ENCODE measurements at places on chromosomes 2 and 18.

- DNase-seq = no peak
These were observed 187.8 kb upstream of the FAM98A start for GRCh38 chr2:33786881-33787280.

DNA sequence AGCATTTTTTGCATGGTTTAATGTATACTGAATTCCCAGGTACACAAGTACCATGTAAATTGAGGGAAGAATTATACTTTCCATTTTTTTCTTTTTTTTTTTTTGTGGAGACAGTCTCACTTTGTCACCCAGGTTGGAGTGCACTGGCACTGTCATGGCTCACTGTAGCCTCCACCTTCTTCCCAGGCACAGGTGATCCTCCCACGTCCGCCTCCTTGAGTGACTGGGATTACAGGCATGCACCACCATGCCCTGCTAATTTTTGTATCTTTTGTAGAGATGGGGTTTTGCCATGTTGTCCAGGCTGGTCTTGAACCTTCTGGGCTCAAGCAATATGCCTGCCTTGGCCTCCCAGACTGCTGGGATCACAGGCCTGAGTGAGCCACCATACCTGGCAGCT is 3.8 kb downstream of the HSPE1 start:
- DNase-seq = no peak

- DNase-seq = peak; percentile 85
These were observed 142.0 kb downstream of the COPS8 start for GRCh38 chr2:237227592-237228280.

- DNase-seq = no peak
These were observed 40.0 kb downstream of the ICA1L start for GRCh38 chr2:202831242-202832220.

DNA sequence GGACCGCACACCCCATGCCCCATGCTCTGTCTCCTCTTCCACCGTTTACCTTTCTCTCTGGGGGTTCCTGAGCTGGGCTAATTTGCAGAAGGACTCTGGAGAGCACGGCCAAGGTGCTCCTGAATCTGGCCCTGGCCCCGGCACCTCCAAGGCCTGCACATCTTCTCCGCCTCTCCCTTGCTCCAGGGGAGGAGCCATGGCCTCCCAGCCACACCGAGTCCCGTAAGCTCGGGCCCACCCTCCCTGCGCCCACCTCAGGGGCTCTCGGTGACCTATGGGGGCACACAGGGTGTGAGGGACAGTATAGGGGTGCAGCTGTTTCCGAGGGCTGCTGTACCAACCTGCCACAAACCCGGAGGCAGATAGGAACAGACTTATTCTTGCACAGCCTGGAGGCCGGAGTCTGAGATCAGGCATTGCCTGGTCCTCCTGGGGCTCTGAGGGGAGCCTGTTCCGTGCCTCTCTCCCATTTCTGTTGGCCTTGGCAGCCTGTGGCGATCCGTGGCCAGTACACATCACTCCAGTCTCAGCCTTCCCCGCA is 127.3 kb upstream of the GPC1 start:
- DNase-seq = no peak

DNA sequence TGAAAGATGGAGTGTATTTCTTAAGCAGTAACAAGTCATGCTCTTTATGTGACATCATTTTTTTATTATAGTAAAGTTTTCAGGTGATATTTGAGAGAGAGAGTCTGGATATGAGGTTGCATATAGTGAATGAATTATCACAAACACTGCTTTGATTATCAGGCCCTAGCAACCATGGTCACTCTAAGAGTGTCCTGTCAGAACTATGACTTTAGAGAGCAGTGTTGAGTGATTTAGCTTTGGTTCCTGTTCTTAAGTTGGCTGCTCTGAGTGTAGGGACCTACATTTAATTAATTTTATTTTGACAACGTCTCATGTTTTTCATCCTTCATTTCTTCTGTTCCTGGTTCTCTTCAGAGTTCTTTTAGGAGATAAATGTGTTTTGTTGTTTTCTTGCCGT is 275.5 kb downstream of the KCNJ3 start:
- no peak for DNase-seq

DNA sequence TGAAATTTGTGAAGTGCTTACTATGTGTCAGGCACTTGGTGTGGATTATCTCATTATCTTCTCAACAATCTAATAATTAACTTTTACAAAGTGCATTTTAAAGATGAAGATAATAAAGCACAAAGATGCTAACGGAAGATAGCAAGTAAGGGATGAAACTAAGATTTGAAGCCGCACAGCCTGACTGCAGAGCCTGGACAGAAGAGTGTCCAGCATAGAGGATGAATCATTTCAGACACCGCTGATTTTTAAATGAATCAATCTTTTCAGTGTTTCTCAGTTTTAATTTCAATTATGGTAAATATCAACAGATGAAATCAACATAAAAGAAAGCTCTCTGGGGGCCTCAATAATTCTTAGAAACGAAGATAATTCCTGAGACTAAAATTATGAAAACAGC is 24.5 kb upstream of the STAM2 start:
- DNase-seq = no peak

- no peak for DNase-seq
These were observed 125.2 kb upstream of the COPS8 start for GRCh38 chr2:236960531-236960930.

DNA sequence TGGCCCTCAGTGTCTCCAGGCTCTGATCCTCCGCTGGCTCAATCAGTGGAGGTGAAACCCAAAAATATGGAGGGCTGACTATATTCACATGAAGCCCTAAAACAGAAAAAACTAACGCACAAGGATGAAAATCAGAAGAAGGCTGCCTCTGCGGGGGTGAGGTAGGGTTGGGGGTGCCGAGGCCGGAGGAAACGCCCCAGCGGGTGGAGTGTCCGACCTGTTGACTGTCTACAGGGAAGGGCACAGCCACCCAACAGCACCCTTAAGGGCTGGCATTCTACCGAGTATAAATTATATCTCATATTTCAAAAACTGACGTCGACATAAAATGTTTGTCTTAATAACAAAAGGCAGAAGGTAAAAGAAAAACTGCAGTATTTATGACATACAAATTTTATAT is 223.5 kb downstream of the HDAC4 start:
- DNase-seq = no peak

DNA sequence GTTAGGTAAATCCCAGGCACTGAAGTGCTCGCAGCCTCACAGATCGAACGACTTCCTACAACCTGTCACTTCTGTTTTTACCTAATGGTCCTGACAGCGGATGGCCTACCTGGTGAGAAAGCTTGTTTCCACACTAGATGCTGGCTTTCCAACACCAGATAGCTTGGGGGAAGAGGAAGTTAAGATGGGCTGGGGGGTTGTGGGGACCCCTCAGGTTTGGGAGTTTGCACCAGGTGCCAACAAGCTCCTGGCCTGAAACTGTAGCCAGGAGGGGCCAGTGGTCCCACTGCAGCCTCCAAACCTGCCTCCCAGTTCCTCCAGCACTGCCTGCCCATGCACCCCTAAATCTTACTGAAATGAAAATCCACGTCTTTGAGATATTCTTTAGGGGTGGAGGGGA is 3.9 kb downstream of the TMEM185B start:
- no peak for DNase-seq

GRCh38 chr18:62989195-62989594 is 273.9 kb downstream of the PHLPP1 start:
- DNase-seq = no peak

GRCh38 chr2:26089337-26089736 is 55.5 kb downstream of the RAB10 start:
- no peak for DNase-seq

DNA sequence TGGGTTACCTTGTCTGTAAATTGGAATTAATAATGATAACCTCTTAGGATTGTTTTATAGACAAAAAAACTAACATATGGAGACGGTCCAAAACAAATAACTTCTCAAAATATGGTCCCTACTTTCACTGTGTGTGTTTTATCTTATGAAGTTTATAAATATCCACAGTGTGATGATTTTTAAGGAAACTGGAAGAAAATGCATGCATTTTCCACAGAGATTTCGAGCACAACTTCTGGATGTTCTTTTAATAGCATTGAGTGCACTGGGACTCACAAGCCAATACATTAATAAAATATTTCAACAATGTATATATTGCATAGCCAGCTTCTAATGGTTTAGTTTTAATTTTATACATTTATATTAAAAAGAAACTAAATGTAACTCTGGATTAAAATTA is 87.9 kb upstream of the SPHKAP start:
- no peak for DNase-seq

DNA sequence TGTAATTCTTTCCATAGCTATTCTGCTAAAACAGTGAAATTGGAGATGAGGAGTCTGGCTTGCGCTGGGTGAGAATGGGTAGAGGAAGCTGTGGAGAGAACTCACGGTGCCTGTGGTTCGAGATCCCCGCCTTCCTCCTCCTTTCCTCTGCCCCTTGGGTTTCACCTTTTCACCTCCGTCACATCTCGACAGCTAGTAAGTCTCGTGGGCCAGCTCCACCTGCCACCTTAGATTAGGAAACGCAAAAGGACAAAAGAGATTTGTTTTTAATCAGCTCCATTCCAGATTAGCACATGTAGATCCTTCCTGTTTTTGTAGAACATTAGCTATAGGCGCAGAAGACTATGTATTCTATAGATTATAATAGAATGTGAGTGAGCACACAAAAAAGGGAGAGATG is 20.6 kb downstream of the TRIB2 start:
- DNase-seq = no peak

DNA sequence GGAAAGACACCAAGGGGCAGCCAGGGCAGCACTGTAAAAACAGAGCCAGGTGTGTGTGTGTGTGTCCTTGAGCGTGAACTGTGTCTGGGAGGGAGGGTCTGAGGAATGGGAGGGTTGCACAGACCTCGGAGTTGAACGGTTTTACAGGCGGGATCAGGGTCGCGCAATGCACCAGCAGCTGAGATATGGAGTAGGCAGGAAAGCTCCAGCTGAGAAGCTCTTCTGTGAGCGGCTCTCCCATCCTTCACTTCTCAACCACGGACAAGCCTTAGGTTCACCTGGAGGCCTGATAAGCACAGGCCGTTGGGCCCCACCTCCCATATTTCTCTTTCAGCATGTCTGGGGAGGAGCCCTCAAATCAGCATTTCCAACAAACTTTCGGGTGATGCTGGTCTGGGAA is 12.1 kb downstream of the SERTAD2 start:
- no peak for DNase-seq

- no peak for DNase-seq
These were observed 287.7 kb downstream of the CMPK2 start for GRCh38 chr2:6577960-6578359.

DNA sequence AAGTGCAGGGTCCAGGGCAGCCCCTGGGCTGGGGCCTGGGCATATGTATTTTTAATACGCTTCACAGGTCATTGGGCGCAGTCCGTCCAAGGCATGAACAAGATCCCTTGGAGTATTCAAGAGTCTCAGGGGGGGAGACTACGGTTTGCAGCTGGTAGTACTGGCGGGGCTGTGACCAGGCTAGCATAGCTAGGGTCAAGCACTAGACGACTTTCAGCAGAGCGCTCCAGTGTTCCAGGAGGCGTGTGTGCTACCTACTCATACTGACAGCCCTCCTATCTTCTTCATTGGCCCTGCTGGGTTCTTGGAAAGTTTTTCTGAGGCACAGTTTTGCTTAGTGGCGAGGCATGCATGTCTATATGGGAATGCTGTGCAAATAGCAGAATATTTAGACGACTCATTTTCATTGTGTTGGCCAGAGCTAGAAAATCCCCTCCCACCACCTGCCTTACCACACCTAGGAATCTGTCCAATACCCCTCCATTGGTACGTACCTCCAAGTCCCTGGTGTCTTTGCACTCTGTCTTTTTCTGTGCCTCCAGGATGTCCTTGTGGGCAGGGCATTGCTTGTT is 68.2 kb downstream of the GLI2 start:
- DNase-seq = no peak

DNA sequence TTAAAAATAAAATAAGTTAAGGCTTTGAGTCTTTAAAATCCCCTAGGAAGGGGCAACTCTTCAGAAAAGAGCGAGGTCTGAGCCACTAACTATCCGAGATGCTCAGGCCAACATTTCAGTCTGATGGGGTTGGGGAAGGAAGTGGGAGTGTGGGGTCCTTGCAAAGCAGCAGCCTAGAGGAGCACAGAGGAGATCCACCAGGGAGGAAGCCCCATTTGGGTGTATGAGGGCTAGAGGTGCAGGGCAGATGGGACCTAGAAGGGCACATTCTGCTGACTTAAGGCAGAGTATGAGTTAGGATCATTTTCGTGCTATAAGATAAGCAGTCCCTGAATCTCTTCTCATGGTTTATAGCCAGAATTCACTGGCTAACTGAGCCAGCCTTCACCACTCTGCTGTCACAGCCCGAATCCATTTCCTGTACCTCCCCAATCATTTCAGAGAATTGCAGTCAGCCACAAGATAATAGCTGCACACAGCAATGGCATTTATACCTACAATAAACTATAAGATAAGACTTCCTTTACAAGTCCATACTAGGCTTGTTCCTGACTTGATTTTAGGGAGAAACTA is 37.0 kb downstream of the MRPL30 start:
- no peak for DNase-seq

- peak; percentile 93 for DNase-seq
These were observed 72.2 kb downstream of the MAP2 start for GRCh38 chr2:209495855-209496585.

DNA sequence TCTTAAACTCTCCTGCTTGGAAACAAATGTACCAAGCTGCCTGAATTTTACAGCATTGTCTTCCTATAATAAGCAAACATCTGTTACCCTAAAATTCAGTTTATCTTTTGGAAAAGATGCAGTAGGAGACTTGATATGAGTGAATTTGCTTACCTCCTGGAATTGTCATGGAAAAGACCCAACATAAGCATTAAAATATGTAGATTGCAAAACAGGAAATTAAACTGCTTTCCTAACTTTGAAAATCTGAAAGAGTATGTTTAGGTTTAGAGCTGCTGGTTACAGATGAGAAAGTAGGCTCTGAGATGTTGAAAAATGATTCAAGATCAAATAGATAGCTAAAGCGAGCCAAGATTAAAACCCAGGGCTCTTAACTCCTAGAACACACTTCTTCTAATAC is 316.5 kb downstream of the SOX11 start:
- DNase-seq = no peak

GRCh38 chr2:37869771-37870170 is 55.3 kb upstream of the RMDN2 start:
- DNase-seq = no peak

GRCh38 chr2:74515981-74516633 is 1.9 kb downstream of the TLX2 start:
- DNase-seq = no peak

DNA sequence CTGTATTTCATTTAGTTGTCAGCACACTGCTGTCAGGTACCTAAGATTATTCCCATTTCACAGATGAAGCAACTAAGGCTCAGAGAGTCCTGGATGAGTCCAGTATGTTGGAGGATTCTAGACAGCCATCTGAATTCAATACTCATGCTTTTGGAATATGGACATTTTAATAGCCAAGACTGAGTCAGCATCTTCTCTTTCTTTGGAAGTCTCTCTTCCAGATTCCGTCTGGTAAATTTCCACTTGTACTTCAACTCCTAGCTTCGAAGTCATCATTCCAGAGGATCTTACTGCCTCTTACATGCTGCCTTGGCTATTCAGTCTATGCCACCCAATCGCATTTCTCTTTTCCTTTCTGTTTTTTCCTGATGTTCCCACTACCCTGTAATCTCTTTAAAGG is 40.6 kb downstream of the INSIG2 start:
- no peak for DNase-seq
